Stimulated activated CD8-positive, alpha-beta memory T cell treated with anti-CD3 and anti-CD28 coated beads, Interleukin-4, amount 100 ng/mL, for 4 hours (primary cell): ENCODE measurements at places on chromosomes 2 and 18.

GRCh38 chr2:149601141-149601796, 13.7 kb upstream of the MMADHC start:
- DNase-seq: no peak

DNA sequence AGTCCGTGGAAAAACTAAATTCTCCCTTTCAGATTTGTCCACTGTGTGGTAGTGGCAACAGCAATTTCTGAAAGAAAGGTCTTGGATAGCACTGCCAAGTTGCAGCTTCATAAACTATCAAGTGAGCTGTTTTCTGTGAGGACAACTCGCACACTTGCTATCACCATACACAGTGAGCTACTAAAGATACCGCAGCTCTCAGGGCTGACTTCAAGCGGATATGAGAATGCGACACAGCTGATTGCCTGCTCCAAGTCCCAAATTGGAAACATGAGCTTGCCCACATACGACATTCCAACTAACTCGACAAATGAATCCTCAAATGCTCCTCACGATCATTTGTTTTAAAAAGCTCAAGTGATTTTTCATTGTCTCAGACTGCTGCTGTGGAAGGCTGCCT, 46.2 kb downstream of the E2F6 start:
- DNase-seq: no peak

DNA sequence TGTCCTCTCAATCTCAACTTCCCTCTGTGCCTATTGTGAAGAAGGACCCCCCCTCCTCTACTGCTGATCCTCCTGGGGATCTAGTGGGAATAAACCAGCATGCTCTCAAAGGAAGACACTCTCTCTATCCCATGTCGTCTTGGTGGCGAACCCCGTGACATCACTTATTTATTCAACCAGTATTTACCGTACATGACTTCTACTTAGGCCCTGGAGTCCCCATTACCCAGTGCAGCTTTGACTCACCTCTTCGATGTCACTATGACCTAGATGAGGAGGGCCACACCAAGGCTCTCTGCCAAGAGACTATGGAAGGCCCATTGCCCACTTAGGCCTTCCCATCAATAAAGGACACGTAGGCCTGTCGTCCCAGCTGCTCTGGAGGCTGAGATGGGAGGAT, 16.7 kb downstream of the ASPRV1 start:
- DNase-seq: no peak

- DNase-seq: no peak
Observed at GRCh38 chr2:203685081-203685621, 21.3 kb upstream of the CD28 start.

- no peak for DNase-seq
Observed at GRCh38 chr18:48254077-48254602, 155.0 kb downstream of the ZBTB7C start.

DNA sequence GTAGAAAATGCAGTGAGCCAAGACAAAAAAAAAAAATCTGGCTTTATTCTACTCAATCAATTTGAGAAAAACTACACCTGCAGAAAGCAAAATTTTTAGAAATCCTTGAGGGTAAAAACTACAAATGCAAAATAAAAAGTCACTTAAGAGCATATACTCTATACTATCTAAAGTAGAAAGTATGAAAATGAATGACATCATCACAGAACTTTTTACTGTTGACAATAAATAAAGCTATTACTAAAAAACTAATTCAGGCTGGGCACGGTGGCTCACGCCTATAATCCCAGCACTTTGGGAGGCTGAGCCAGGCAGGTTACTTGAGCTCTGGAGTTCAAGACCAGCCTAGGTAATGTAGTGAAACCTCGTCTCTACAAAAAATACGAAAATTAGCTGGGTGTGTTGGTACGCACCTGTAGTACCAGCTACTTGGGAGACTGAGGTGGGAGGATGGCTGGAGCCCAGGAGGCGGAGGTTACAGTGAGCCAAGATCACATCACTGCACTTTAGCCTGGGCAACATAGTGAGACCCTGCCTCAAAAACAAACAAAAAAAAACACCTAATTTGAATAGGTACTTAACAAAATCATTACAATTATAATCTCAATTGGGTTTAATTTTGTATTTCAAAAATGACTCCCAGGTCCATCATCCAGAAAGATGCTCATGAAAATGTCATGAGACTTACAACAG, 7.6 kb downstream of the NFU1 start:
- DNase-seq: no peak

DNA sequence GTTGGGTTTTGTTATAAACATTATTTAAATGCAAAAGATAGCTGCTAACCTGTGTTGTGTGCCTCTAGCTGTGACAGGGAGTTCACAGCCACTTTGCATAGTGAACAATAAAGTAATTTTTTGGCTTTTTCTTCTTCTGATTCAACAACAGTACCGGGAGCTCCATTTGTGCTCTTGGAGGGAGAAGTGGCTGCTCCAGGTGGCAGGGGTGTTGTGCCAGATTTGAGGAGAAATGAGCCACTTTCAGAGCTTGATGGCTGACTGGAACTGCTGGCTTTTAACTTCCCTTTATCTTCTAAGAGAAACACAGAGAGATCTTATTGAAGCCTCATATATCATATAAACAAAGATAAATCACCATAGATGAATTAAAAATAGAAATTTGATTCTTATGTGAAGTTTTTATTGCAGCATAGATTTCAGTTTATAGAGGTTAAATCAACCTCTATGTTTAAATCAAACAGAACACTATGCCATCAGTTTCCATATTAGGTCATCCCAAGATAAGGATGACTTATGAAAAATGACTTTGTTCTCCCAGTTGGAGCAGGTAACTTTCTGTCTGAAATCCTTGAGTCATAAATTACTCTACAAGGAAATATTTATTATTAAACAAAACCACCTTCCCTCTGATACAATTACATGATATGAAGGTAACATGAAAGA, 182.0 kb upstream of the SESTD1 start:
- no peak for DNase-seq

DNA sequence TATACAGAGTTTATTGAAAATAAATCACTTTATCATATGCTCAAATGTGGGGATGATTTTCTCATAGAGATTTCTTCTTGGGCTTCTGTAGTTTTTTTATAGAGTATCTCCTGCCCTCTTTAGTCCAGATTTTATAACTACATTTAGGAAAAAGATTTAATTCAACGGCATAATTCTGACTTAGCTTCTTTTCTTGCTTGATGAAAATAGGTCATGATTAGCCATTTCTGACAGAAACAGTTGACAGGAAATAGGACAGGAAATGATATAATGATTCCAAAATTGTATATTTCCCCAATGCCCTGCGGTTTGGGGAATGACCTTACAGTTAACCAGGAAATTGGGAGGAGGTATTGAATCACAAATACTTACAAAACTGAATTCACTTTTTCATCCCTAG, 1531.9 kb upstream of the ACVR2A start:
- no peak for DNase-seq

GRCh38 chr2:64624862-64625261, 28.9 kb downstream of the SERTAD2 start:
- DNase-seq: no peak

- no peak for DNase-seq
Observed at GRCh38 chr2:164745012-164745797, 96.4 kb downstream of the COBLL1 start.

DNA sequence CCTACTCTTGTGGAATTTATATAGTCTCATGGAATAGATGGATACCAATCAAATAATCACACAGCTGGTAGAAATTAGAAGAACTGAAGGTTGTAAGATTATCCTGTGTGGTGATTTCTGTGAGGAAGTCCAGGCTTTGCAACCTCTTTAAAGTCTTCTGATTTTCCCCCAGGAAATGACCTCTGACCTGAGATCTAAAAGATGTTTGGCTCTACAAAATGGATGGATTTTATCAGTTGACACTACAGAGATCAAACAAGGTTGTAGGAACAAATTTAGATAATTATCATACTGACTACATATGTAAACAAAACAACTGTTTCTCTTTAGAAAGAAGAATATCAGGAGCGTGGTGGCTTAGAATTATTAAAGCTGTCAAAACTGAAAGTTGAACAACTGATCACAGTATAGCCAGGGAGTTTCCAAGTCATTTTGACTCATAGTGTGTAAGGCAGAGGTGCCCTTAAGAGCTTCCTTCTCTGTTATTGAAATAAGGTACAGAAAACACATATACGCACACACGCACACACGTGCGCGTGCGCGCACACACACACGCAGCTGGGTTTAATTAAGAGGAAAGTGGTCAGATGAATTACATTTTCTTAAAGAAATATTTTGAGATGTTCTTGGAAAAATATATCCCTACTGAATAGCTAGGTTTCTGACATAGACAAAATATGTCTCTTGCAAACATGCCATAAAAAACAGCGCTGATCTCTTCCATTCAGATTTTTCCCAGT, 35.5 kb upstream of the PELI1 start:
- DNase-seq: no peak

GRCh38 chr2:107585851-107586250, 240.8 kb upstream of the RGPD4 start:
- no peak for DNase-seq

- no peak for DNase-seq
Observed at GRCh38 chr2:189253836-189254235, 74.3 kb upstream of the COL5A2 start.

DNA sequence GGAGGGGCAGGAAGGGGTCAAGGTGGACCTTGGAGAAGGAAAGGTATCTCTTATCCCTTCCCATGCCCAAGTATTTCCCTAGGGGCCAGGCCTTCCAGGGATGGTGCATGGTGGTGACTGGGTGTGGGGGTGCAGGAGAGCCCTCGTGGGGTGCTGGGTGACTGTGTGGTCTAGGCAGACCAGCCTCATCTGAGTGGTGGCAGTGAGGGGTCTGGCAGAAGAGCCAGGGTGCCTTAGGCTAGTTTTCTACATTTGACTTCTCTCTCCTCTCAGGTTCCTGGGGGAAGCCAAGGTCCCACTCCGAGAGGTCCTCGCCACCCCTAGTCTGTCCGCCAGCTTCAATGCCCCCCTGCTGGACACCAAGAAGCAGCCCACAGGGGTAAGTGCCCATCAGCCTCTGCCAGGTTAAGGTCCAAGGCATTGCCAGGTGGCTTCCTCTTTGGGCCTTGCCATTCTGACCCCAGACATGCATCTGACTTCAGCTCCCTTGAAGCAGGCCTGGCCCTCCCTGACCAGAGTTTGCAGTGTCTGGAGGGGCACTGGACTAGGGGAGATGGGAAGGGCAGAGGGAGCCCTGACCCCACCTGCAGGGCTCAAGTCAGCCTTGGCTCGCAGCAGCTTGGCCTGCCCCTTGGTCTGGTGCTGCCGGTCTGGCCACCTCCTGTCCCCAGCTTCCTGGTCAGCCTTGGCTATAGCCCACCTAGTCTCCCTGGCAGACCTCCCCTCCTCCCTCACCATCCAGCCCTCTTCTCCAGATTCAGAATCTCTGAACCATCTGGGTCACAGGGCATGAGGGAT, 49.8 kb downstream of the DYSF start:
- DNase-seq: no peak

GRCh38 chr18:24915547-24915946, 436.4 kb downstream of the ZNF521 start:
- no peak for DNase-seq

DNA sequence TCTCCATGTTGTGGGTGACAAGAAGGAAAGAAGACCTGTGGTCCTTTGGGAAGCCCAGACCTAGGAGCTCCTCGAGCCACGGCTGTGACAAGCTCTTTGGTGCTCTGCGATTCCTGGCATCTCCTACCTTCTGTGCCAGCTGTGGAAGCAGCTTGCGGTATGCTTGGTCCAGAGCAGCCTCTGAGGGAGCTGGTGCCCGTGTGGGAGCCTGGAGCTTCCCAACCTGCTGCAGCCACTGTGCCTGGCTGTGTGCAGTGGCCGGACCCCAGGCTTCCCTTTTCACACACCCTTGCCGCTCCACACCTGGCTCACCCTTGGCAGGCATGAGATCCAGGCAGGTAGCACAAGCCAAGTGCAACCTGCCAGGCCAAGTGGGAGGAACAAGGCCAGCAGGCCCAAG, 1328.6 kb upstream of the SLC39A10 start:
- no peak for DNase-seq

DNA sequence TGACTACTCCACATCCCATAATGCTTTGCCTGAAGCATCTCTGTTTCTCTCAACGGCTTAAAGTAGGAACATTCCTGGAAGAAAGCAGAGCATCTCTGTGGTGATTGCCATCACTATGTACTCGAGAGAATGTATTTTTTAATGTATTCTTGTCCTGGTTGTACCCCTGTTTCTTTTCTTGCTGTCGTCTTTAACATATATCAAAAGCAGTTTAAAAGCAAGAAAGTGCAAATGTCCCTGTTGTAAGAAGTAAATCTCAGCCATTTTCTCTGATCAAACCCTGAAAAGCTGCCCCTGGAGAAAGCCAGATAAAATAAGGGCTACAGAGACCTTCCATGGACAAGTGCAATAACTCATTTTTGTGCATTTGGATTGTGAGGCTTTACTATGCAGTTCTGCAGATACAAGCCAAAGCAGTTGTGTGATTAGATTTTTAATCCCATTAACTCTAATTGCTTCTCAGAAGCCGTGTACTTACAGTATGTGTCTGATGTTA, 70.8 kb downstream of the XIRP2 start:
- DNase-seq: no peak

GRCh38 chr2:29112379-29112778, 2.8 kb upstream of the CLIP4 start:
- no peak for DNase-seq

GRCh38 chr2:10490806-10491291, 42.7 kb upstream of the ODC1 start:
- no peak for DNase-seq

DNA sequence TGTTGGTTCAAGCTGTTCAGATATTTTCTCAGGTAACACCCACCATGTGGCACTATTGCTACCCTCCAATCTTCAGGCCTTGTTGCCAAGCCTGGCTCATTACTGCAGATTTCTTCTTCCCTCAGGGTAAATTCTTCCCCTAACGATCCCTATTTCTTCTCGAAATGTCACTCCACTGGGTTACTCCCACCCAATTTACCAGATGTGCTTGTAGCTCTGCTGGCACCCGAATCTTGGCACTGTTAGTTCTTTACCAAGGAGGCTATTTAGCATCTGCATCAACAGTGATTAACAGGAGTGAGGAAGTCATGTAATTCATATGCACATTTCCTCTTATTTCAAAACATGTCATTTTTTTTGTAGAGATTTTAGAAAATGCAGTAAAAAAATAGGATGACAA, 217.1 kb upstream of the CYRIA start:
- no peak for DNase-seq

GRCh38 chr2:239502430-239503186, 101.8 kb upstream of the HDAC4 start:
- no peak for DNase-seq

DNA sequence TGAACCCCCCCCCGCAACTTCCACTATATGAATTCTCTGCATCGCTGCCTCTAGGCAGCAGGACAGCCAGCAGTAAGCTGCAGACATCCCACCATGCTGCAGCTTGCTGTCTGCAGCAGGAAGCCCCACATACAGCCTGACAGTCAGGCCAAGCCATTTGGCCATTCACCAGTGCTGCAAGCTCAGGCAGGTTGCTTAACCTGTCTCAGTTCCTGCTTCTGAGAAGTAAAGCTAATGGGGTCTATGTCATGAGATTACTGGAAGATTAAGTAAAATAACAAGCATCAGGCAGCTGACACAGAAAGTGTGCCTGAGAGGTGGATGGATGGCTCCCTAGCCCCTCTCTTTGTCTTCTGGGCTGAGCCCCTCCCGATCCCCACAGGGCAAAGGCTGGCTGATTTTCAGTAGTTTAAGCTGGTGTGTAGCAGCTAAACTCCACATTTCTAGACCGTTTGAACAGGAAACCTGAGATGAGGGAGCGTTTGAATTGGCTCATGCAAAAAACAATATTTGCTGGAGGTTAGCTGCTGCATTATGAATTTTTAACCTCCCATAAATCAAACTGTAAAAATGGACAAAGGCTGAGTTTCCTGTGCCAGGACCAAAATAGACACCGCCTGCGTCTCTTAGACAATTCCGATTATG, 193.8 kb upstream of the ARL4C start:
- no peak for DNase-seq

GRCh38 chr2:229856413-229856812, 65.4 kb downstream of the TRIP12 start:
- DNase-seq: no peak
